Activated naive CD4-positive, alpha-beta T cell treated with anti-CD3 and anti-CD28 coated beads, Interleukin-2, amount 50 U/mL, for 72 hours (primary cell): ENCODE measurements at places on chromosomes 5 and 9.

DNA sequence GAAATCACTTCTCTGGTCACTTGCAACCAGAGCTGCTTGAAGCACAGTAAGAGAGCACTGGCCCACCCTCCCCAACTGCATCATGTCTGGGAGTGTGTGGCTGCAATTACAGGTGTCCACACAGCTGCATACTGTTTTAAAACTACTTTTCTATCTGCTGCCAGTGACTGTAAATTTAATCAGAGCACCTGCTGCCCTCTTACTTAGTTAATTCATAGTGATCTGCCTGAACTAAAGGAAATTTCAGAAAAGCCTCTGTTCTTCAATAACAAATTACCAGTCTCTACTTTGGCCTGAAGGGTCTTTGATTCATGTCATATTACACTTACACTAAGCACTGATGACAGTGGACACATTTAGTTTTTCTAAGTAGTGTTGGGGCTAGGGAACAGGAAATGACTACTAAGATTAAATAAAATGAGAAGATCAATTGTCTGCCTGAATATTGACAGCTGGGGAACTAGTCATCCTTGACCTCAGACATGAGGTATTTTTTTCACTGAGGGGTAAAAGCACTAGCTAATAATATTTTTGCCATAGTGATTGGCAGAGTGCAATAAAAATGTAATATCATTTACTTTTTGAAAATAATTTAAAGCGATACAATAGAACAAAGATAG lies 788.9 kb upstream of the GRAMD2B start:
- DNase-seq = no peak

DNA sequence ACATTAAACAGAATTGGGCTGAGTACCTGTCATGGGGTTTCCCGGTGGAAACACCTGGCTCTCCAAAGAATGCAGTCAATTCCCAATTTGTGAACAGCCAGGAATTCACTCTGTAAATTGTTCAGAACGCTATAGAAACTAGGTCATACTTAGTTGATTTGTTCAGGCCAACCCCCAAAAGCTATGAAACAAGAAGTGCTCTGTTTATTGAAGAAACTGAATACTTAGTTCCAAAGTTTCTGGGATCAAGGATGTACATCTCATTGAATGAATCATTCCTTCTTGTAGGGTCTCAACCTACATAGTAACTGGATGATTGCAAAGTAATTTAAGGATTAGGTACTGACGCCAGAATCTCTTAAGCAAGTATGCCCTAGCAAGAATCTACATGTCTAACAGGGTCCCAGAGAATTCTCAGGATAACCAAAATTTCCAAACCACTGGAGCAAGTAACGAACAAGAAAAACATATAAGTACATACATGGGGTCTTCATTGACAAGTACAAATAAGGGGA lies 659 bp upstream of the TUSC1 start:
- DNase-seq = no peak

DNA sequence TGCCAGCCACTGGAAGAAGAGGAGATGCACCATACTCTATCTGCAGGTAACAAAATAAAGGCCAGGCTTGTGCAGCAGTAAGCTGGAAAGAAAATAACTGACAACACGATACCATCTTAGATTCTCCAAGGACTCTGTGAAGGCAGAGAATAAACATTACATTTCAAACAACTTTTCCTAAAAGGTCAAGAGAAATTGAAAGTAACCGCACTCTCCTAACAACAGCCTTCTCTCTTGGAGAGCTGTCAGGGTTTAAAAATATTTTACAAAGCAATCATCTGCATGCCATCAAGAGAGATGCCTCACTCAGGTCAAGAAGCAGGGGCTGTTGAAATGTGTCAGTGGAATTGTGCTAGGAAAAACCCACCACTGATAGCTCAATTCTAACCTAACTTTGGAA lies 13.5 kb upstream of the TTLL11 start:
- DNase-seq = no peak

DNA sequence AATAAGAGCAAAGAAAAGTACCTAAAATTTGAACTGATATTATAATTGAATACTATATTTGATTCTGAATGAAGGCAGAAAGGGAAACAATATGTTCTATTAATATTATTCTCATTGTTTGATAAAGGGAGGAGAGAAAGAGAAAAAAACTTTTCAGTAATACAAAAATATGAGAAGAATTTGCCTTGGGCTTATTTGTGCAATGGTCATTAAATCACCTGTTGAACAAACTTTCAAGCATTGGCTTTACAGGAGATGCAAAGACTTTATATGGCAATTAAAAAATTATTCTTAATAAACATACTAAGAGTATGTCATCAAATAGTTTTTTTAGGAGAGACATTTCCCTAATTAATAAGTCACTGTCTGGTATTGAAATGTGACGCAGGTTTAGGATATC lies 85.0 kb downstream of the CSNK1G3 start:
- no peak for DNase-seq

- no peak for DNase-seq
Observed at GRCh38 chr9:95947118-95947517, 71.6 kb downstream of the ERCC6L2 start.

DNA sequence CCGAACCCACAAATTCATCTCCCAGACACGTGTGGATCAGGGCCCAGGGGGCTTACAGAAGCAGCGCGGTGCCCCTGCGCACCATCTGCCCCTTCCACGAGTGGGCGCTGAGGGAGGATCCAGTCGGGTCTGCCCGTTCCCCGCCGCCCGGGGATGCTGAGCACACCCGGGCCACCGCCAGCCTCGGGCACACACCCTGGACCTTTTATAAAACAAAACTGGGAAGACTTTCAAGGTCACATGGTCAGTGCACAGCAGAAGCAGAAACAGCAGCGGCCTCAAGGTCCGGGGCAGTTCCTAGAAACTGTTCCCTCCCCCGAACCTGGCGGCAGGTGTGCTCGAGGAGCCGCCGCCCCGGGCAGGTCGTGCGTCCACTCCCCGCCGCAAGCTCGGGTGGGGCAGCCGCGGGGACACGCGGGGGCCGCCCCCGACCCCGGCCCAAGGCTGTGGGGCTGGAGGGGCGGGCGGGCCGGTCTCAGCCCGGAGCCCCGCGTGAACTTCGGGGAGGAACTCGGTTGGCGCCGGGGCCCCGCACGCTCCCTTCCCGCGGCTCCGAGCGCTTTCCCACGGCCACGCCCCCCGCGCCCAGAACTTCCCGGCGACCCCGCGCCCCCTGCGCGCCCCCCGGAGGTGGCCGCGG lies 633 bp upstream of the PPP1R26 start:
- DNase-seq = no peak

- DNase-seq = no peak
Observed at GRCh38 chr5:68187268-68188055, 28.1 kb upstream of the PIK3R1 start.

DNA sequence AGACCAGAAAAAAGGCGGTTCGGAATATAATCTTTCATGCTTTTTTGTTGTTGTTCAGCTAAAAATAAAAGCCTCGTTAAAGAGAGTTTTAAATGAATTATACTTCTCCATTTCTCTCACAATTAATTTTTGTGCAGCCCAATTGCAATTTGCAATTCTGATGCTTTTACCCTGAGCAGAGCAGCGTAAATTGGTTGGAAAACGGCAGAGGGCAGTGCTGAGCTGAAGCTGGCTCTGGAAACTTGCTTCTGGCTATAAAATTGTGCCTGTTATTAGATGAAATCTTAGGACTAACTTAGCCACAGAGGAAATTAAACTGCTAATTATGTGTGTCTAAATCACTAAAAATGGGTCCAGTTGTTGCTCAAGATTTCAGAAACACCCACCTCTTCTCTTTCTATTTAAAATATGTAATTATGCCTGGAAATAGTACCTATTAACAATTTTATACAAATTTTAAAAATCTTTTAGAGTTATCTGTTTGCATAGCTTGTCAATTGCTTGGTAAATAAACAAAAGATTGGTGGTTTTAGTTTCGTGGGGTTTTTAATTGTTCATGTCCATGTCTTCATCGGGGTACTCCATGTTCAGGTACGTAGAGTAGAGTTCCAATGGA lies 441.8 kb upstream of the TLE4 start:
- DNase-seq = peak; percentile 25

GRCh38 chr5:172564188-172564587 lies 76.9 kb upstream of the NEURL1B start:
- DNase-seq = no peak

DNA sequence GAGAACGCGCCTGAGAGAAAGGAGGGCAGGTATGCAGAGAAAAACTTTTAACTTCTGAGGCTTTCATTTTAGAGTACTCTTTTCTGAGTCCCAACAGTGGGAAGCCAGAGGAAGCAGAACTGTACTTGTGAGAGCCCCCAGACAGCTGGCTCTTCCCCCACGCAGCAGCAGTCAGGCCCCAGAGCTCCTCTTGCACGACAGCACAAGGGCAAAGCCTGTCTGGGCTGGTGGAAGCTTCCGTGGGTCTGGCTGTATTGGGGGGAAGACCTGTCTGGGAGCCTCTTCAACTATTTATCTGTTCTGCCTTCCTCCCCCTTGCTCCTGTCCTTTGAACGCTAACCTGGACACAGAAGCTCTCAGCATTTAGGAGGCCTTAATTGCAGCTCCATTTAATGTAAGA lies 68.2 kb downstream of the THBS4 start:
- DNase-seq = no peak

DNA sequence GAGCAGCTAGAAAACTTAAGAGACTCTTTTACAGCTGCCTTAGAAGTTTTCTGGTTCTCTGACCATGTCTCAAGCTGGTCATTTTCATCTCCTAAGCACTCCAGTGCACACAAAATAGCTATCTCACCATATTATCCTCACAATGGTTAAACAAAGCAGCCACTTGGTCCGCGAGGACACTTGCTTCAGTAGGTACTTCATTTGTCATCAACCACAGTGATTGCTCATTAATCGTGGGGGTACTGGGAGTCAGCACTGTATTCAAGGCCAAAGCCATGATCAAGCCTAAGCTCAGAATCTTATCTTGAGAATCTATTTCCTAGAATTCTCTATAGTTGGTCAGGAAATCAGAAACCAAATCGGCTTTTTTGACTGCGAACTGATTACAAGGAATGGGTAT lies 2.9 kb downstream of the ARL14EPL start:
- no peak for DNase-seq

DNA sequence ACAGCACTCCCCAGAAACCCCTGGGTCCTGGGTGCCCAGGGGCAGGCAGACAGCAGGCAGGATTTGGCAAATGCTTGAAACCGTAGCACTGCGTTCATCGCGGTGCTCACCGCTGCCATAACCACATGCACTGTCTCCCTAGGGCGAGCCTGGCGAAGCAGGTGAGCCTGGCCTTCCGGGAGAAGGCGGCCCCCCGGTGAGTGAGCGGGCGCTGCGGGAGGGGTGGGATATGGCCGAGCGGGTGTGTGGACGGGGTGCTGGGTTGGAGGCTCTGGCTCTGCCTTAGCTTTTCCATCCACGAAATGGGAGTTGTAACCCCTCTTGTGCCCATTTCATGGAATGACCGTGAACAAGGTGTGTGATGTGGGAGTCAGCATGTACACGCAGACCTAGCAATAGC lies 66.8 kb upstream of the FCN2 start:
- DNase-seq = no peak

DNA sequence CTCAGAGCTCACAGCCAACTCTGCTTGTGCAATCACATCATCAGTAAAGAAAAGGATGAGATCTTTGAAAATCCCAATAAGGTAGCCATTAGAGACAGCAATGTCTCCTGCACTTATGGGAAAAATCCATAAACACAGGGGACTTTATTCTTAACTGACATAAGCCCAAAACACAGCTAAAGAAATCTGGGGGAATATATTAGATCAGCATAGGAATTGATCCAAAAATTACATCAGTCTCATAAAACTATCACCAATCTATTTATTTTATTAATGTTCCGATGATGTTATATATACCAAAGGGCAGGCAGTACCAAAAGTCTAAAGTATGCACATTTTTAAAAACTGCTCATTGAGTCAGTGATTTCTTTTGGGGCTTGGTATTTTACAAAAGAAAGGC lies 6.9 kb downstream of the MRPS27 start:
- no peak for DNase-seq

DNA sequence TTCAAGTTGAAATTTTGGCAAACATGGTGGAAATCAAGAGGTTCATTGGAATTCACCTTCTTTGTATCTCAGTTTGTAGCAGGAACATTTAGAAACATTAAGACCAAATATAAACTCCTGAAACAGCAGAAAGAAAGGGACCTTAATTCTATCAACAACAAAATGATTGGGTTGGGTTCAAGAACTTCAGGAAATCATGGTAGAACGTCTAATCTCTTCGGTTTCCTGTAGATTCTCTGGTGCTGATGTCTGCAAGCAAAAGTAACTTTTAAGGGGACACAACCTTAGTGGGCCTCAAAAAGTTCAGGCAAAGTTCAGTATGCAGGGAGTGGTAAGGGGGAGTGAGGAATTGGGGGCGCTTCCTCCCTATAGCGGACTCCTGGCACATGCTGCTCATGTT lies 3.4 kb downstream of the IL33 start:
- no peak for DNase-seq

GRCh38 chr5:84393969-84394368 lies 9.3 kb upstream of the EDIL3 start:
- DNase-seq = no peak

DNA sequence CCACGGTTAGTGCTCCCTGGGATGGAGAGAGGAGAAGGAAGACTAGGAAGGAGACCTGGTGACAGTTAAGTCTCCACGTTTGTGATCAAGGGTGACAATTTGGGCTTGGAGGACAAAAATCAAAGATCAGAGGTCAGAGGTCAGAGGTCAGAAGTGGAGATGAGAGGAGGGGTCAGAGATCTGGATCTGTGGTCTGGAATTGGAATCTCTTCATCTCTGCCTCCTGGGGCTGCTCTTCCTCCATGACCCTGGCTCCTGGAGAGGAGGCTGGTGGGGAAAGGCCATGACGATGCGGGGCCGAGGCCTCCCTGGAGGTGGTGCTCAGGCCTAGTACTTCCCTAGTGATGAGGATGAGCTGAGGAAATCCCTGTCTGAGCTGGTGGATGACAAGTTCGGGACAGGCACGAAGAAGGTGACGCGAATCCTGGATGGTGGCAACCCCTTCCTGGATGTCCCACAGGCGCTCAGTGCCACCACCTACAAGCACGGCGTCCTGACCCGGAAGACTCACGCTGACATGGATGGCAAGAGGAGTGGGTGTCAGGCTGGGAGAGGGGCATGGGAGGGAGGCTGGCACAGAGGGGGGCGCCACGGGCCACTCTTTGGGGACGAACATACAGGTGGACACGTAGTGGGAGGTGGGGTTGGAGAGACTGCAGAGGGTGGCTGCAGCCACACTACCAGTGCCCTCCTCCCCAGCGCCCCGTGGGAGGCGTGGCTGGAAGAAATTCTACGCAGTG lies 41.0 kb downstream of the PSD2 start:
- no peak for DNase-seq

GRCh38 chr5:6397536-6398269 lies 19.4 kb upstream of the MED10 start:
- no peak for DNase-seq

DNA sequence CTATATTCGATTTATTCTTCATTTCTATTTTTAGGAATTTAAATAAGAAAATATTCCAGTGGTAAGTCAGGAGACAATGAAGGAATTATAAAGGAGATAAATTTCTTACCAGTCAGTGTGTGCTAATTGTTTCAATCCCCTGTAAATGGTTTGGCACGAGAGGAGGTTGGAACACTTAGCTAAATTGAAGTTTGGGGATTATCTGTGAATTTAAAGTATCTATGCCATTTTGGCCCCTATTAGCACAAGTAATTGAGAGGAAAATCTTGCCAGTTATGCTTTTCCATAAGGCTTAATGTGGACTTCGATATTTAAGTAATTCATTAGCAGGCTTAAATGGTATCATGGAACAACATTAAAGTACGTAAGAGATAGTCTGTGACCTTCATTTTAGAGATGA lies 860.8 kb downstream of the PTPRD start:
- DNase-seq = no peak
